D721Med (cell line): ENCODE measurements at places on chromosomes 5 and 9.

GRCh38 chr9:13446938-13447842, 167.7 kb upstream of the MPDZ start:
- DNase-seq: no peak

- DNase-seq: no peak
Measured at GRCh38 chr5:159638954-159639559, 277.2 kb upstream of the ADRA1B start.

DNA sequence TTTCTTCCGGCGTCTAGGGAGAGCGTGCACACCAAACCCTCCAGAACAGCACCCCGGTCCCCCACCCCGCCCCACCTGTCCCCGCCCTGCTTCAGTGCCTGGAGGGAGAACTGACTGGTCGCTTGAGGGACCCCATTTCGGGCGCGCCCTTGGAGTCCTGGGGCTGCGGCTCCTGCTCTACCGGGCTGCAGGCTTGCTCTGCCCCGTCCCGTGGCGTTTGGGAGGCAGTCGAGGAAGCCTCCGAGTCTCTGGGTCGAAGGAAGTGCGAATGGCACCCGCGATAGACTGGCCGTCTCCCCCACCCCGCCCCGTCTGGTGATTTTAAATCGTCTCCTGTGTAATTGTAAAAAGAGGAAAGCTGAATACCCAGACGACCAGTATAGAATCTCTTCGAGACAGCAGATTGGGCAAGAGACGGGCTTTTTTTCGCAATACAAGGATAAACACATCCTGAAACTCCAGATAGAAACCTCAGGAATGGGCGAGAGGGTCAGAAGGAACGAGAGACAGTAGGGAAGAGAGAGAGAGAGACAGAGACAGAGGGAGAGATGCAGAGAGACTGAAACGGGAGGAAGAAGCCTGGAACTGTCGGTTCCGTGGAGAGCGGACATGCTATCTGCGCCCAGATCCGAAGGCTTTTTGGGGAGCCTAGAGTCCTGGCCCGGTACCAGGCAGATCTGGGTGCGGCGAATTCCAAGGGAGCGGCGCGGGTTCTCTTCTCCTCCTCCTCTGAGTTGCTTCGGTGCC, 9.9 kb downstream of the PRDM6 start:
- no peak for DNase-seq

DNA sequence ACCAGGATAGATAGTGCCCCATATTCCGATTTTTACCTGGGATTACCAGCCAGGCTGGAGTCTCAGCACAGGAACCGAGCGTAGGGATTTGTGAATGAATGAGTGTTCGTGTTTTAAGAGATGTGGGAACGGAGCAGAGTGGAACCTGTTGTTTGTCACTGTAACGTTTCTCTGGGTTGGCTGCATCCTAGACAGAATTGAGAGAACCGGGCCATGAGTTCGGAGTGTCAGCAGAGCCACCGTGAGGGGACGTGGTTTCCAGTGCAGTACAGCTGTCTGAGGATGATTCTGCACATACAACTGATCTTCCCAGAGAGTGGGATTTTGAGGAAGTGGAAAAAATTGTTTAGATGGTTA, 1.2 kb downstream of the PDE8B start:
- DNase-seq: no peak

- DNase-seq: no peak
Measured at GRCh38 chr9:69168709-69169217, 5.3 kb upstream of the TJP2 start.

- no peak for DNase-seq
Measured at GRCh38 chr9:112111461-112111860, 63.6 kb downstream of the SUSD1 start.

DNA sequence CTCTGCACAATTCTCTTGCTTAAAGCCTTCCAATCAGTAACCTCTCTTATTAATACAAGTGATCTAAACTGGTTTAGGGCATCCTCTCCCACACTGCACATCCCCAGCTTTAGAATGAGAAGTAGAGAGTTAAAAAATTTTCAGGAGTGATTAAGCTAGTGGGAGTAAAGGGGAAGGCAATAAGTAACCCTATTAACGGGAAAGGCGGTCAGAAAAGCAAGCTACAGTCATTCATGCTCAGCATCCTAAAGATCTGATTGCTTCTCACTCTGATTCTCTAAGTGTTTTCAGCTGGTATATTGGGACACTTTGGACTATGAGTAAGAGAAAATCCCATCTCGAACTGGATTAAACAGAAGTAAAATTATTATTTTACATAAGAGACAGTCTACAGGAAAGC, 15.8 kb downstream of the CDH6 start:
- DNase-seq: no peak

DNA sequence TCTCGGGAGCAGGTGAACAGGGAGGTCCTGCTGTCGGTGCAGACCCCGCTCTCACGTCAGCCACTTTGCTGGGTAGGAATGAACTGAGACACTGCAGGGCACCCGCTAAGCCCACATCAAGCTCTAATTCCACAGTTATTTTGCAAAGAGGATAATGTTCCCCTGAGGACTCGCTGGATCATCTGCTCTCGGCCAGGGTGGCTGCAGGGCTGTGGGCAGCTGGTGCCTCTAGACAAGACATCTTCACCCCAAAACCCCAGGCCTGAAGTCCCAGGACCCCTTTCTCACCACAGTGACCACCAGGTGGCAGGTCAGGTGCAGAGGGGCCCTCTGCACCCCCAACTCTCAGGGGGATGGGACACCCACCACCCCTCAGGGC, 135.1 kb upstream of the PPP1R26 start:
- peak; percentile 90 for DNase-seq

GRCh38 chr5:102678267-102679058, 76.6 kb upstream of the PAM start:
- DNase-seq: no peak

DNA sequence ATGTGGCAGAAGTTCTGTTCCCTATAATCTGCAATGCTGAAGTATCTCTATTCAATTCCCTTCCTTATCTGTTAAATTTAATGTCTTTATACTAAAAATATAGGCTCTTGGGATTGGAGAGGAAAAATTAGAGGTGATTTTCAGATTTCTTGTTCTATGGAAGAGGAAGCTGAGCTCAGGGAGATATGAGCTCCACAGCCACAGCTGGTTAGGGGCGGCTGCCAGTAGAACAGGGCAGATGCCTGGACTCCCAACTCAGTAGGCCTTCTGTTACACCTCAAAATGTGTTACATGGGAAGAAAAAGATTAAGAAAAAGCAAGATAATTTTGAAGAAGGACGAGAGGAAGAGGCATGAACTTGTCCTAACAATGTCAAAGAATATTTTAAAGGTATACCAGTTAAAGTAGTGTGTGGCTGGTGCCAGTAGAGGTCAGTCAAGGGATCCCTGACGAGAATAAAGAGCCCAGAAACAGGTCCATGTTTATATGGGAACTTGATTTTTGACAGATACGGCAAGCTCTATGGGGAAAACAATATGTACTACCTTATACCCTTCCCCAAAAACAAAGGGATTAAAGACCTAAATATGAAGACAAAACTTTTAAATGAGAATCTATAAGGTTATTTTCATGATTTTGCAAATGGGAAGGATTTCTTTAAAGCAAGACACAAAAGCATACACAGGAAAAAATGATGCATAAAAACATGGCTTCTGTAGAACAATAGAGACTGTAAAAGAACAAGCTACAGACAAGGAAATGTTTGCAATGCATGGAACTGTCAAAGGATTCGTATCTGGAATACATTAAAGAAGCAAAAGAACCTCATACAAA, 28.7 kb downstream of the DNAJC21 start:
- DNase-seq: no peak
